HT1080 (cell line): ENCODE measurements at places on chromosomes 7 and 10. TPM values are rescaled to one million over a fixed set of nuclear protein-coding genes. Genes with fewer than 3 reads are reported as not detected.

SPDYE9 gene
- total RNA-seq = not detected in 2 replicates

IFIT1 gene
- total RNA-seq = 3.2 and 3.5 TPM in 2 replicates

ZC3HAV1L gene
- total RNA-seq = 1.6 and 2.7 TPM in 2 replicates

NUDCD3 gene
- 72.3 and 73.7 TPM in 2 replicates for total RNA-seq

- DNase-seq = peak; percentile 94
Measured at GRCh38 chr10:132532749-132533560, 4.6 kb upstream of the INPP5A start.

GRCh38 chr10:78349911-78350663, 316.4 kb downstream of the RPS24 start:
- DNase-seq = no peak
